Panc1 (cell line): ENCODE measurements at places on chromosomes 12 and 14. TPM values are rescaled to one million over a fixed set of nuclear protein-coding genes. Genes with fewer than 3 reads are reported as not detected.

- H3K36me3 ChIP-seq, result no peaks in the 10 kb centered on the region
- peaks cover 19% of the 10 kb centered on the region for H3K4me1 ChIP-seq
- no peaks in the 10 kb centered on the region for H3K27me3 ChIP-seq
- no peak overlapping the region for H3K4me3 ChIP-seq
These were observed 3.1 kb downstream of the HNF1A start for GRCh38 chr12:120981407-120981941.

Gene PTPN6
- 13.7 TPM for total RNA-seq

- peaks cover 10% of the 10 kb centered on the region; the same call in 1 of the 2 replicates for H3K4me1 ChIP-seq
- no peak for DNase-seq
- no peaks in the 10 kb centered on the region for H3K27me3 ChIP-seq
- no peak overlapping the region for H3K27ac ChIP-seq
- no peak overlapping the region for H3K4me3 ChIP-seq
These were observed 25.1 kb downstream of the CDK17 start for GRCh38 chr12:96375170-96375569.

GRCh38 chr12:83179999-83180398 lies 493.3 kb downstream of the TMTC2 start:
- H3K4me1 ChIP-seq, result no peaks in the 10 kb centered on the region
- DNase-seq, result no peak
- H3K36me3 ChIP-seq, result no peaks in the 10 kb centered on the region
- no peak overlapping the region for H3K4me3 ChIP-seq
- no peaks in the 10 kb centered on the region for H3K27me3 ChIP-seq

- H3K4me1 ChIP-seq, result peaks cover 17% of the 10 kb centered on the region
- peak overlapping the region; percentile 94 for H3K27ac ChIP-seq
- no peaks in the 10 kb centered on the region for H3K36me3 ChIP-seq
- H3K4me3 ChIP-seq, result 0 out of 2 replicates have a peak overlapping the region, but pooled peaks have one; percentile 27
- peak; percentile 42 for DNase-seq
- H3K27me3 ChIP-seq, result no peaks in the 10 kb centered on the region
These were observed 269.7 kb downstream of the RAD51B start for GRCh38 chr14:68089146-68089731.

- H3K4me1 ChIP-seq, result no peaks in the 10 kb centered on the region
- H3K4me3 ChIP-seq, result no peak overlapping the region
- no peaks in the 10 kb centered on the region for H3K36me3 ChIP-seq
- DNase-seq, result no peak
These were observed 92.2 kb downstream of the APAF1 start for GRCh38 chr12:98737322-98737712.

Gene ACRBP
- 0.54 TPM for total RNA-seq

GRCh38 chr14:34212172-34212929 lies 249.7 kb downstream of the SPTSSA start:
- DNase-seq, result no peak
- no peaks in the 10 kb centered on the region for H3K4me1 ChIP-seq
- H3K36me3 ChIP-seq, result no peaks in the 10 kb centered on the region
- H3K27ac ChIP-seq, result no peak overlapping the region

Gene MDGA2
- not detected for total RNA-seq

- no peak overlapping the region for H3K27ac ChIP-seq
- no peaks in the 10 kb centered on the region for H3K4me1 ChIP-seq
- no peak overlapping the region for H3K4me3 ChIP-seq
- H3K36me3 ChIP-seq, result no peaks in the 10 kb centered on the region
These were observed 101.9 kb downstream of the NPAS3 start for GRCh38 chr14:33040372-33041140.

- no peaks in the 10 kb centered on the region for H3K4me1 ChIP-seq
- H3K27me3 ChIP-seq, result no peaks in the 10 kb centered on the region
- DNase-seq, result no peak
- H3K27ac ChIP-seq, result no peak overlapping the region
- no peak overlapping the region for H3K4me3 ChIP-seq
These were observed 75.2 kb upstream of the DNM1L start for GRCh38 chr12:32603858-32604257.

Gene NGB
- not detected for total RNA-seq

DNA sequence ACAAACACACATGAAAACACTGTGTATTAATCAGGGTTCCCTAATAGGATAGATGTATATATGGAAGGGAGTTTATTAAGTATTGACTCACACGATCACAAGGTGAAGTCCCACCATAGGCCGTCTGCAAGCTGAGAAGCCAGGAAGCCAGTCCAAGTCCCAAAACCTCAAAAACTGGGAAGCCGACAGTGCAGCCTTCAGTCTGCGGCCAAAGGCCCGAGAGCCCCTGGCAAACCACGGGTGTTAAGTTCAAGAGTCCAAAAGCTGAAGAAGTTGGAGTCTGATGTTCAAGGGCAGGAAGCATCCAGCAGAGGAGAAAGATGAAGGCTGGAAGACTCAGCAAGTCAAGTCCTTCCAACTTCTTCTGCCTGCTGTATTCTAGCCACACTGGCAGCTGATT lies 1085.0 kb upstream of the TMEM132C start:
- no peaks in the 10 kb centered on the region for H3K27me3 ChIP-seq
- H3K4me1 ChIP-seq, result no peaks in the 10 kb centered on the region
- no peak overlapping the region for H3K27ac ChIP-seq
- no peaks in the 10 kb centered on the region for H3K36me3 ChIP-seq
- no peak for DNase-seq

GRCh38 chr12:20220339-20220738 lies 148.0 kb upstream of the PDE3A start:
- no peak overlapping the region for H3K4me3 ChIP-seq
- H3K4me1 ChIP-seq, result no peaks in the 10 kb centered on the region
- H3K27me3 ChIP-seq, result no peaks in the 10 kb centered on the region
- no peaks in the 10 kb centered on the region for H3K36me3 ChIP-seq
- no peak for DNase-seq

Gene SLC6A15
- total RNA-seq, result 0.36 TPM

DNA sequence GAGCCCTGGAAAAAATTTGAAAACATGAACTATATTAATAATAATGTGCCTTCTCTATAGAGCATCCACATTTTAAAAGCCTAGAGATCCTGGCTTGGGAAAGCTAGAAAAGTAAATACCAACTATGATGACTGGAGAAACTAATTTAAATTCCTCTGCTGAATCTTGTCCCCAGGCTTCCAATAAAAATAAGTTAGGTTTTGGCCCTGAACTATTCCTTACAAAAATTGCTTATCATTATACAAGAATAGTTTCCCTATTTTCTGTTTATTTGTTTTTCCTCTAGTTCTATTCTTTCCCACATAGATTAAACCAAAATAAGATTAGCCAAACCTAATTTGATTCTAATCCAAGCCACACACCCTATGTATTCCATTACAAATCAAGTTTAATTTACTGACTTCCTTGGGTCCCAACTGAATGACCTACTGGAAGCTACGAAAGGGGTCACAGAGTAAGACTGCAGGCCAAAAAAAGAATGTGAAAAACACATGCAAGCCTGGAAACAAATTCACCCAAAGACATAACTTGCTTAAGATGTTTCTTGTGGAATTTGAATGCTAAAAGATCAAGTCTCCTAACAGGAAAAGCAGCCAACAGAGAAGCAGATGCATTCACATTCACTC lies 133.0 kb downstream of the PAWR start:
- no peaks in the 10 kb centered on the region for H3K36me3 ChIP-seq
- DNase-seq, result no peak
- peaks cover 14% of the 10 kb centered on the region for H3K4me1 ChIP-seq

DNA sequence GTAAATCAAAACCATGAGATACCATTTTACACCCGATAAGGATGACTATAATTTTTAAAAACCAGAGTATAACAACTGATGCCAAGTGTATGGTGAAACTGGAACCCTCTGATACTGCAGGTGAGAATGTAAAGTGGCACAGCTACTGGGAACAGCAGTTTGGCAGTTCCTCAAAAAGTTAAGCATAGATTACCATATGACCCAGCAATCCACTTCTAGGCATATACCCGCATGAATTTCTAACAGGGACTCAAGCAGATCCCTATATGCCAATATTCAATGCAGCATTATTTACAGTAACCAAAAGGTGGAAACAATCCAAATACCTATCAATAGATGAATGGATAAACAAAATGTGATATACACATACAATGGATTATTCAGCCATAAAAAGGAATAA lies 57.4 kb downstream of the BAZ1A start:
- DNase-seq, result no peak
- no peak overlapping the region for H3K4me3 ChIP-seq
- no peaks in the 10 kb centered on the region for H3K27me3 ChIP-seq
- H3K36me3 ChIP-seq, result no peaks in the 10 kb centered on the region
- no peak overlapping the region for H3K27ac ChIP-seq

- no peak for DNase-seq
- no peaks in the 10 kb centered on the region for H3K36me3 ChIP-seq
- no peak overlapping the region for H3K27ac ChIP-seq
- H3K4me3 ChIP-seq, result no peak overlapping the region
- H3K27me3 ChIP-seq, result no peaks in the 10 kb centered on the region
- H3K4me1 ChIP-seq, result peaks cover 3% of the 10 kb centered on the region; the same call in 1 of the 2 replicates
These were observed 21.6 kb upstream of the NR4A1 start for GRCh38 chr12:52029685-52030084.

Gene LTBR
- 3.1 TPM for total RNA-seq

GRCh38 chr12:53989227-53990113 lies 4.5 kb downstream of the HOXC10 start:
- no peaks in the 10 kb centered on the region for H3K27me3 ChIP-seq
- peak overlapping the region; percentile 99 for H3K27ac ChIP-seq
- no peaks in the 10 kb centered on the region for H3K36me3 ChIP-seq
- peaks cover 19% of the 10 kb centered on the region for H3K4me1 ChIP-seq
- peak overlapping the region; percentile 67 for H3K4me3 ChIP-seq

DNA sequence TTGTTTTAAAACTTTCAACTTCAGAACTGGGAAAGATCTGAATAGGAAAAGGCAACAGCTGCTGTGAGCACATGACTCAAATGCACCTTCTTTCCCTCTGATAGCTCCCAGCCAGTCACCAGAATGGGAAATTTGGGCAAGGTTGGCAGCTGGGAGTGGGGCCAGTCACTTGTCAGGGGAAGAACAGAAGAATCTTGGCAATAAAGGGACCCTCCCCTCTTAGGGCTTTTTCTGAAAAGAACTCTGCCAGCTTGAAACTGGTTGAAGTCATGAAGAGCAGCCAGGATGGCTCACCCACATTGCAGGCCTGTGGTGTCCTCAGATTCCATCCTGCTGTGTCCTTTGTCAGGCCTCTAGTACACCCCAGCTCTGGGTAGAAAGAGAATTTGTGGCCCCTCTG lies 10.3 kb upstream of the RIC8B start:
- no peak overlapping the region for H3K4me3 ChIP-seq
- peaks cover 4% of the 10 kb centered on the region; the same call in 1 of the 2 replicates for H3K4me1 ChIP-seq
- no peaks in the 10 kb centered on the region for H3K36me3 ChIP-seq
- H3K27ac ChIP-seq, result no peak overlapping the region
- no peak for DNase-seq

Gene POTEG
- not detected for total RNA-seq

GRCh38 chr12:127025545-127025944 lies 1241.4 kb upstream of the TMEM132C start:
- no peaks in the 10 kb centered on the region for H3K4me1 ChIP-seq
- DNase-seq, result no peak
- no peak overlapping the region for H3K4me3 ChIP-seq

Gene USP44
- total RNA-seq, result 0.10 TPM

GRCh38 chr12:32270818-32271710 lies 128.3 kb upstream of the FGD4 start:
- H3K36me3 ChIP-seq, result no peaks in the 10 kb centered on the region
- no peaks in the 10 kb centered on the region for H3K27me3 ChIP-seq
- H3K27ac ChIP-seq, result peak overlapping the region; percentile 7; the same call in 1 of the 2 replicates
- DNase-seq, result no peak

DNA sequence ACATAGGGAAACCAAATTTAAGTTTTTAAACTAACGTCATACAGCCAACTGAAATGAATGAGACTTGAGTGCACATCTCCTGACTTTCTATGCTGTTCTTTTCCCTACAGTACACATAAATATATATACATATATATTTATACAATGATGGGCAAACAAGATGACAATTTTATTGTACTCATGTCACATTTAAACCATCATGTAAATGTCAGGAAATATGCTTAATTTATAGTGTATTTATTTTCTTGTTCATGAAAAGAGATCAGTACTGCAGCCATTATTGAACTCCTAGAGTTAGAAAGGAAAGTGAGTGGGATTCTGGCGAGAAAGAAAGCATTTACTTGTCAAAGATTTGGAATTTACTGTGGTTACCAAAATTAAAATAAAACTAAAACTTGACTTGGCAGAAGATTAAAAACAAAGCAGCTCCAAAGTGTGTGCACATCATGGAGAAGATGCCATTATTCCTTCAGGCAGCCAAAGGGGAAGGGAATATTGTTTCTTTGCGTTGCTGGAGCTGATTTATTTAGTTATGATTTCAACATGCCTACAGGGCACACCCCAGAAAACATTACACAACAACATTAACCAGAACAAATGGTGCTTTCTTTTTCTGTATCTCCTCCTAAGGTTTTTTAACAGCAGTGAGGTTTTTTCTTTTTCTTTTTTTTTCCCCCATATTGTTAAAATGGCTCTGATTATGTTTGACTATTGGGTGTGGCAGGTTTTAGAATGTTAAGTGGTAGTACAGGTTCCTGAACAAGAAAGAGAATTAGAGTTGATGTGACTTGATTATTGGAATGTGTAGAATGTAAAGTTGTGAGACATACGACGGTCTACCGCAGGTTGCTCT lies 144.6 kb downstream of the RAD51B start:
- H3K36me3 ChIP-seq, result no peaks in the 10 kb centered on the region
- H3K27me3 ChIP-seq, result no peaks in the 10 kb centered on the region
- DNase-seq, result no peak
- no peak overlapping the region for H3K27ac ChIP-seq

GRCh38 chr14:34642595-34642994 lies 12.6 kb upstream of the SNX6 start:
- H3K4me1 ChIP-seq, result no peaks in the 10 kb centered on the region
- H3K27ac ChIP-seq, result no peak overlapping the region
- H3K27me3 ChIP-seq, result no peaks in the 10 kb centered on the region
- no peak overlapping the region for H3K4me3 ChIP-seq
- DNase-seq, result no peak

Gene KLHL33
- not detected for total RNA-seq

GRCh38 chr12:48031135-48031960 lies 27.1 kb upstream of the COL2A1 start:
- H3K27me3 ChIP-seq, result no peaks in the 10 kb centered on the region
- DNase-seq, result no peak
- no peak overlapping the region for H3K4me3 ChIP-seq
- peaks cover 6% of the 10 kb centered on the region; the same call in 1 of the 2 replicates for H3K4me1 ChIP-seq
- H3K27ac ChIP-seq, result no peak overlapping the region
- no peaks in the 10 kb centered on the region for H3K36me3 ChIP-seq
